Brain (organoid and tissue), 16 donors: ENCODE measurements at places on chromosomes 4 and X. TPM values are rescaled to one million over a fixed set of nuclear protein-coding genes. Genes with fewer than 3 reads are reported as not detected.

- DNase-seq, result no peak
These were observed 48.0 kb downstream of the ETNPPL start for GRCh38 chr4:108714880-108715279.

DNA sequence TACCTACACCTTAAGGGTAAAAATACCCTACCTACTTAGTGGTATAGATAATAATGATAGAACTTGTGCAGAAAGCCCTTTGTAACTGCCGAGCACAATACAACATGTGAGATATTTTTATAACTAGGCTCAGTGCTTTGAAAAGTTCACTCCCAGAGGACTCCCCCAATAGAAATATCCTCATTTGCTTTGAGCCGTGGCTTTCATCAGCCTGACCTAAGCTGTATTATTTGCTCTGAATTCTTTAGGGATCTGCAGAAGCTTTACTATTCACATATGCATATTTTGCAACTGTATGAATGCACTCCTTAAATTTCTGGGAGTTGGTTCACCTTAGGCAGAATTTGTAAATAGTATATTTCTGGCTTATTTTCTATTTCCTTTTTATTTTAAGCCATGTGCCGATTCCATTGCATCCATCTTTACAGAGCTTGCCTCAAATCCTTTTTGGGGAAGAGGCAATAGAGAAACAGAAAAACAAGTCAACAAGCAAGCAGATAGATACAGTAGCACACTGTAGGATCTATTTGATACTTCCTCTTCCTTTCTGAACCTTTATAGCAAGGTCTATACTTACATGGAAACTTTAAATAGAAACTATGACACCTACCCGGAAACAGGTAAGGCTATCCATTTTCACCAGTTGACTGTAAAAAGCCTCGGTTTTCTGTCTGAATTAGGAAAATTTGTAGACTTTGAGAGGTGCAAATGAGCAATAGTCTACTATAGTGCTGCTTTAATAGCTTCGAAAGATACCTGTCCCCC, 242.5 kb upstream of the VCX3A start:
- no peak for DNase-seq

DNA sequence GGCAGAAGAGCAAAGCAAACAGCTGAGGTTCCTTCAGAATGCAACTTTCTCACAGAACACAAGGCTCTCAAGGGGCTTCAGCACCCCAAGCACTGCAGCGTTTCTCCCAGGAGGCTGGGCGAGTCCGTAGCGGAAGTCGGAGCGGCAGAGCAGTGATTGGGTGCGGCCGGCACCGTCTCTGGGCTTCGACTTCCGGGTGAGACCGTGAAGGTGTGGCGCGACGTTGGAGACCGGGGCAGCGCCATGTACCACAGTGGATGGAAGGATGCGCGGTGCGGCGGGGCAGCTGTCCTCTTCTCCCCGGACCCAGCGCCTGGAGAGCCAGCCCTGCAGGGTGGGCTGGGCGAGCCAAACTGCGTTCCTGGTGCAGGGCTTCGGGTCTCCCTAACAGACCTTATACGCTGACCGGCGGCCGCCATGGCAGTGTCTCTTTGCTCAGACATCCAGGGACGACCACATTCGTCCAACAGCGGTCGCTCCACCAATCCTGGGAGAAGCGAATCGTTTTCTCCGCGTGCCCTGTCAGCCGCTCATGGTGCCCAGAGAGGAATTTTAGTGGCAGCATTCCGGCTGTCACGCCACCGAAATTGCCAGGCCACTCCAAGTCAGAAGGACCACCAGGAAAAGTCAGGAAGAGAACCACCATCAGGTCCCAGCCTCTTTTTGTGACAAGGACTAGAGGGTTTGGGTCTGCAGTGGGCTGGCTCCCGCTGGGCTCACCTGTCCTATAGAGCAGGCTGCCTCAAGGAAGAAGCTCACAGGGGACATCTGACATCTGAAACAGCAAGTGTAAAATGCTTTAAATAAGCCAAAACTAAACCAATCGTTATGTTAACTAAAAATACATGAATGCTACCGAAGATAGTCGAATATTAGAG, 20.5 kb downstream of the TRIM61 start:
- peak; percentile 91 for DNase-seq

GRCh38 chr4:184848510-184848909, 22.7 kb upstream of the ACSL1 start:
- no peak for DNase-seq

DNA sequence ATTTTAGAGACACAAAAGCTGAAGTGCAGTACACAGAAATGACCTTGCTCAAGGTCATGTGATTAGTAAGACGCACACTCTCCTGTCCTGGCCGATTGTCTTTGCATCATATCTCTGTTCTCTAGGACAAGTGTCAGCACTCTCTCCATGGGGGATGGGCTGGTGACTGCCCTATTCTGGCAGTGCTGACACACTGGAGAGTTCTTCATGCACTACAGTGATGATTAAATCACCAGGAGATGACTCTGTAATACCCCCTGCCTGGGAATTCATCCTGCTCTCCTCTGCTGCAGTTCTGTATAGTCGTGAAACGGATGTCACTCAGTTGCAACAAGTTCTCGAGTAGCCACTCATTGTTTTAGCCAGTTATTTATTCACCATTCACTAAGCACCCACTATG, 5.3 kb upstream of the SHISA3 start:
- DNase-seq, result no peak

- no peak for DNase-seq
These were observed 397.6 kb upstream of the BOD1L1 start for GRCh38 chr4:14025111-14025510.

- DNase-seq, result peak; percentile 87
These were observed 632 bp upstream of the PCDH7 start for GRCh38 chr4:30719454-30720020.

- no peak for DNase-seq
These were observed 100.9 kb upstream of the NR3C2 start for GRCh38 chr4:148542922-148543623.

- no peak for DNase-seq
These were observed 913.3 kb downstream of the PDHA2 start for GRCh38 chr4:96753216-96753615.

GRCh38 chr4:65865489-65865888, 195.2 kb upstream of the EPHA5 start:
- DNase-seq, result no peak

DNA sequence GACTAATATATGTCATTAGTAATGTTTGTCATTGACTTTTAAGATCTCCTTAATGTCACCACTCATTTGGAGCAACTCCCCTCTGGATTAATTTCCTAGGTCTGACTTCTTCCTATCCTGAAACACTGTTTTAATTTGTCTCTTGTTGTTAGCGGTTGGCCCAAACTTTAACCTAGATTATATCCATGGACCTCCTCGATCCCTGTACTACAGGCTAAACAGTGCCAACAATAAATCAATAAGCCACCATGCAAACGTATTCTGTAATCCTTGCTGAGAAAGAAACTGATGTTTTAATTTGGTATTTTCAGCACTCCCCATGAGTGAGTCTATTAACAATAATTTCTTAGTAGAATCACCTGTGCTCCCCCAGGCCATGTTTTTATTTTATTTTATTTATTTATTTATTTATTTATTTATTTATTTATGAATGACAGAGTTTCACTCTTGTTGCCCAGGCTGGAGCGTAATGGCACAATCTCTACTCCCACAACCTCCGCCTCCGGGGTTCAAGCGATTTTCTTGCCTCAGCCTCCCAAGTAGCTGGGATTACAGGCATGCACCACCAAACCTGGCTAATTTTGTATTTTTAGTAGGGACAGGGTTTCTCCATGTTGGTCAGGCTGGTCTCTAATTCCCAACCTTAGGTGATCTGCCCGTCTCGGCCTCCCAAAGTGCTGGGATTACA, 204.1 kb downstream of the IL15 start:
- DNase-seq, result no peak

DNA sequence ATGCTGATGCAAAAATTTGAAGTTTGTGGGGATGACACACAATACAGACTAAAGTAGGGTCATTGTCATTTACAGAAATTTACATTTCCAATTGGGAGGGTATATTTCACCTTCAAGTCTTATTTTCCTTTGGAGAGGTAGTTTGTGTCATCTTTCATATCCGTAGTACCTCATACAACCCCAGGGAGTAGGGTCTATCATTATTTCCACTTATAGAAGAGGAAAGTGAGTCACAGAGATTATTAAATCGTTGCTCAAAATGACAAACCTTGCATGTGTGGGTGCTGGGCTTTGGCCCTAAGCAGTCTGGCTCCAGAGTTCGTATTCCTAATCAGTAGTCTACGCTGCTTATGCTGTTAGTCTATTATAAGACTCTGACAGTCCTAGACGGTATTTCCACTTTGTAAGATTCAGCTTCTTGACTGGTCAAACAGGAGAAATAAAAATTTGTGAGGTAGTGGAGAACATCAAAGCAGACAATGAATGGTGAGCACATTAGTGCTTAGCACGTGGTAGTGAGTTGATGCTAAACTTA, 516.5 kb downstream of the PCDH7 start:
- no peak for DNase-seq

- no peak for DNase-seq
These were observed 88.7 kb upstream of the PLAC1 start for GRCh38 chrX:134747006-134747405.

GRCh38 chr4:67103001-67103747, 442.1 kb downstream of the CENPC start:
- no peak for DNase-seq

DNA sequence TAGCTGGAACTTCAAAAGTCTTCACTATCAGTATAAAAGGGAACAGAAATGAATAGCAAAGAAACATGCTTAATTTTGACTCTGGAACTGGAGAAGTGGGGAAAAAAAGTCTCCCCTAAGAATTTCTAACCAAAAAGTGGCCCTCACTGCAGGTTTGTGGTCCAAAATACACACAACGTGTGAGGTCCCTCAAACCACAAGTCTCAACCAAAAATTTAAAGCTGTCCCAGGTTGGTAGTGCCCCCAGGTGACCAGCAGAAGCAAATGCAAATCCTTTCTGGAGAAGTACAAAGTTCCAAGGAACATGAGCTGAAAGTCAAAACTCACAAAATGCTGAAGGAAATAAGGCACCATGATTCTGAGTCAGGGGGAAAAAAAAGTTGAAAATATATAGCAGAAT, 23.6 kb upstream of the VAMP7 start:
- no peak for DNase-seq

GRCh38 chr4:82797405-82798111, 1.0 kb downstream of the SCD5 start:
- DNase-seq, result peak; percentile 47

- no peak for DNase-seq
These were observed 179.1 kb upstream of the IL1RAPL1 start for GRCh38 chrX:28408017-28408723.

DNA sequence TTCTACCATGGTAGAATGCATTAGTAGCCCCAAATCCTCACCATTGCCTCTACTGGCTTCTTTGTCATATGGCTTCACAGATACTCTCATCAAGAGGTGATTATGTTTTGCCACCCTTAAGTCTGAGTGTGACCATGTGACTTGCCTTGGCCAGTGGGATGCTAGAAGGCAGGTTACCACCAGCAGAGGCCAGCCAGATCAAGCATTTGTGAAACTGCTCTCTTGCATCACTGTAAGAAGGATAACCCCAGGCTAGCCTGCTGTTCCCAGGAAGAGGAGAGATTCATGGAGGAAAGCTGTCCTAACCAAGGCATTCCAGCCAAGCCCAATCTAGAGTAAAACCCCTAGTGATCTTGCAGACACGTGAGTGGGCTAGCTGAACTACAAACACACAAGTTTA, 46.8 kb downstream of the USP46 start:
- no peak for DNase-seq

GRCh38 chr4:31877429-31877828, 1157.3 kb downstream of the PCDH7 start:
- no peak for DNase-seq

DNA sequence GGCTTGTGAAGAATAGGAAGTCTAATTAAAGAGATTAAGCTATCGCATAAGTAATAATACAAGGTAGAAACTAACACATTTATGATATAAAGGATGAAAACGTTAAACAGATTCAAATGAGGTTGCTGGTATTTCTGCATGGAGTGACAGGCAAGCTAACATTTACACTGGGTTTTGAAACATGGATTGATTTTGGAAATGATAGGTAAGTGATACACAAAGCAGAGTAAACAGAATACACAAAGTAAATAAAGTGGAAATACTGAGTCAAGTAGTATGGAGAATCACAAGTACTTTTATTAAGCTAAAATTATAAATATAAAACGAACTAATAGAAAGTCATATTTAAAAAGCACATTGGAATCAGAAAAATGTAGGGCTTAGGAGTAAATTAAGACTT, 665.3 kb downstream of the STPG2 start:
- no peak for DNase-seq

The XG gene
- not detected for polyA plus RNA-seq

The PCDH18 gene
- 2.2 TPM for polyA plus RNA-seq

The HMX1 gene
- not detected for polyA plus RNA-seq

The GPRIN3 gene
- 0.24 TPM for polyA plus RNA-seq

The LRAT gene
- polyA plus RNA-seq, result 0.32 TPM

The NPNT gene
- polyA plus RNA-seq, result 5.9 TPM

The RAP1GDS1 gene
- polyA plus RNA-seq, result 34.5 TPM

The BBS12 gene
- 1.0 TPM for polyA plus RNA-seq
